ENCODE measurements at places on chromosomes 12 and 14. TPM values are rescaled to one million over a fixed set of nuclear protein-coding genes. Genes with fewer than 3 reads are reported as not detected.

The APOF gene
- not detected for total RNA-seq

The ZNF641 gene
- total RNA-seq: 12.5 TPM

The SLC25A47 gene
- total RNA-seq: not detected

The OASL gene
- not detected for total RNA-seq

The KLHL33 gene
- 0.18 TPM for total RNA-seq

The CDK17 gene
- 25.5 TPM for total RNA-seq

The IFNG-AS1 gene
- total RNA-seq: 0.07 TPM

The TAMALIN gene
- 12.5 TPM for total RNA-seq

The GYS2 gene
- total RNA-seq: not detected

The IKBIP gene
- total RNA-seq: 19.7 TPM

The PPTC7 gene
- 21.7 TPM for total RNA-seq

The MGAT4C gene
- 0.33 TPM for total RNA-seq
